ENCODE measurements at places on chromosomes 3 and 15.

DNA sequence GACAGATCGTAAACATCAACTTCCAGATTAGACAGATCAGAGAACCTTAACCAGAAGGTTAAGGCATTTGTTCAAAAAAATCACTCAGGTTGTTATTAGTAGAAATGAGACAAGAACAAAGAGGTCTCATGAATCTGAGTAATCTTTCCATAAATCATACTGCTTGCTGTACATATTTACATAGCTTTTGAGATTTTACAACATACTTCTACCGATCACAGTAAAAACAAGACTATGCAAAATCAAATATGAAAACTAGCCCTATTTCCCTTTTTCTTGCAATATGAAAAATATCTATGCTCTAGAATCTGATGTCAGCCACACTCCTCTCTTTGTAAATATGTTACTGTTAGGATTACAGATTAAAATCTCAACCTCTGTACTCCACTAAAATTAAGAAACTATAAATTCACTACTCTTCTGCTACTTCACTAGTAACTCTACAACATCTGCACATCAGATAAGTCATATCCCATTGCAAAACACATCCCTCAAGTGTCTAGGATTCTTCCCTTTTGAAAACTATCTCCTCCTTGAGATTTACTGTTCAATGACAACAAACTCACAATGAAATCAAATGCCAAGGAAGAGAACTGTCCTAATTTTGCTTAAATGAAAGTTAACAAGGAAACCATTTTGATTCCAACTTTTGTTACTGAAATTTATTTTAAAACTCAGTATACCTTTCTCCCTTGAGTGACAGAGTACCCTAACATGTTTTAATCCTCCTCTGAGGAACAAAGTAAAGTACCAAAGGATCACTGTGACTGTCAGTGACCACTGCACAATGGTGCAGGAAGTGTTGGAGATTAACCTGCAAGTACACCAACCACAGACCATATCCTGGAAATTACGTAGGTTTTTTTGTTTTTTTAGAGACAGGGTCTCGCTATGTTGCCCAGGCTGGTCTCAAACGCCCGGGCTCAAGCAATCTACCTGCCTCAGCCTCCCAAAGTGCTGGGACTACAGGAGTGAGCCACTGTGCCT lies 12.8 kb downstream of the DCUN1D1 start:
- no peak for DNase-seq

DNA sequence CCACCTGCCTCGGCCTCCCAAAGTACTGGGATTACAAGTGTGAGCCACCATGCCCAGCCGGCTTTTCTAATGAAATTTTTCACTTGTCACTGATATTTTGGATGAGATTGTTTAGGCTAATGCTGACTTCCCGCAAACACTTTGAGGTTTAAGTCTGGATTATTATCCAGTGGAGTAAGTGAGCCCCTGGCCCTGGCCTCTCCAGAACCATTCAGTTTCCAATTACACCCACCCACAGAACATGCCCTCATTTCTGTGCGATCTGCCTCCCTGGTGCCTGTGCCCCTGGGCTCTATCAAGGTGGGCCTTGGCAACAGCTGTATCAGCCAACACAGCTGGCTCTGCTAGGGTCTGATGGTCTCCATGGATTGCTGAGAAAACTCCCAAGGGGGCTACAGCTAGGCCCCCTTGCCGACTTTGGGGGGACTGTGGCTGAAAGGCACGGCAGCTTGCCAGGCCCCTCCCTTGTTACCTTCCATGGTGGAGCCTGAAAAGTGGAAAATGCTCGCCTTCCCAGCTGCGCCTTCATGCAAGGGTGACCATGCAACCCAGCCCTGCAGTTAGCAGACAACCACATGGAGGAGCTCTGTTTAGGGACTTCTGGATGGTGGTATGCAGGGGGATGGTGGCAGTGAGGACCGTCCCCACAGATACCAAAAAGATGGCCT lies 288.9 kb downstream of the FAM43A start:
- DNase-seq = no peak

- peak; percentile 63 for DNase-seq
These were observed 7.2 kb downstream of the DAPK2 start for GRCh38 chr15:64038878-64039610.

- DNase-seq = no peak
These were observed 58.1 kb upstream of the TJP1 start for GRCh38 chr15:29880341-29880740.

GRCh38 chr15:51652084-51652668 lies 29.1 kb upstream of the SCG3 start:
- no peak for DNase-seq
